ENCODE measurements at places on chromosomes 2 and 18. TPM values are rescaled to one million over a fixed set of nuclear protein-coding genes. Genes with fewer than 3 reads are reported as not detected.

Gene STK39
- total RNA-seq, result 35.9 TPM

Gene HMSD
- total RNA-seq, result not detected

Gene ANKRD30BL
- total RNA-seq, result 0.29 TPM

Gene SLC30A3
- total RNA-seq, result 1.3 TPM

Gene NDUFV2
- total RNA-seq, result 133 TPM

Data from glutamatergic neuron (in vitro differentiated cells).